ENCODE measurements at places on chromosomes 16 and 17.
A peak's percentile ranks its signal among the peaks of the same experiment; 100 is the strongest.

DNA sequence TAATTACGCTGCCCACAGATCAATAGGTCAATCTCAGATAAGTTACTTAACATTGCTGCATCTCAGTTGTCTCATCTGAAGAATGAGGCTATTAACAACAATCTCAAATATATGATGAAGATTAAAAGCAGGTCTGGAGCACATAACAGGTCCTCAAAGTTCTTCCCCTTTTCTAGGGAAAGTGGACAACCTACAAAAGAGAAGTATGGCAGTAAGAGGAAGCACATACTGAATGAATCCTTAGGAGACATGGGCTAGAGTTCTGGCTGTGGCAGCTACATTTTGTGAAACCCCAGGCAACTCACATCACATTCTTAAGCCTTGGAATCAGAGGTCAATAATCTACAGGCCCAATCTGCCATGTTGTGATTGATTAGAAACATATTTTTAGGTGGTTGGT lies 180.6 kb downstream of the PCTP start:
- no peak for DNase-seq

DNA sequence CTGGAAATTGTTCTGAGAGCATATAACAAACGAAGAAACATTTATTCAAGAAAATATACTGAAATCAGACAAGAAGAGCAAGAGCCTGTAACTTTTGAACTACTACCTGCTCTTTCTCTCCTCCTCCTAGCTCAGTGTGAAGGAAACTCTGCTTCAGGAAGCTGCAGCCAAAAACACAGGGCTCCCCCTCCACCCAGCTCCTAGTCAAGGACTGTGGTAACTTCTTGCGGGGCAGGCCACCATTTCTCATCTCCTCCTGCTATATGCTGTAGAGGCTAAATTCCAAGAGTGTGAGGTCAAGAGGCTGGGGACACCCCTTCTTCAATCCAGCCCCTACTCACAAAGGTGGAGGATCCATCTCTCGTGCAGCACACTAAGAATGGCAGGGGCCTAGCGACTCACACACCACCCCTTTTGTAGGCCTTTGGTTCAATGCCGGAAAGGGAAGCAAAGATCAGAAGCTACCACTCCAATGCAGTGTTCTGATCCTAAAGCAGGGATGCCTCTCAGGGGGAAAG lies 74.6 kb downstream of the ITFG1 start:
- DNase-seq: no peak

GRCh38 chr17:77883213-77883650 lies 75.3 kb upstream of the TNRC6C start:
- DNase-seq: peak; percentile 76

GRCh38 chr16:13829697-13830299 lies 90.2 kb upstream of the ERCC4 start:
- DNase-seq: no peak

Measured in spleen (tissue), 13 donors.